ENCODE measurements at places on chromosomes 3 and 15. TPM values are rescaled to one million over a fixed set of nuclear protein-coding genes. Genes with fewer than 3 reads are reported as not detected.

Gene UTS2B
- polyA plus RNA-seq = not detected

Gene NEK10
- polyA plus RNA-seq = 3.3 TPM

Gene HESX1
- polyA plus RNA-seq = 1.6 TPM

Gene SNAPC5
- 35.0 TPM for polyA plus RNA-seq

Gene SLC2A2
- not detected for polyA plus RNA-seq

Gene CCR8
- polyA plus RNA-seq = not detected

Gene ZMYND10
- polyA plus RNA-seq = 1.3 TPM

Gene CCR9
- polyA plus RNA-seq = not detected

Gene A4GNT
- polyA plus RNA-seq = not detected

- H3K36me3 ChIP-seq = peaks cover 53% of the 10 kb centered on the region
- no peak overlapping the region for H3K27ac ChIP-seq
- no peak overlapping the region for H3K4me3 ChIP-seq
- H3K27me3 ChIP-seq = no peaks in the 10 kb centered on the region
- no peak for DNase-seq
These were observed 72.4 kb downstream of the SENP2 start for GRCh38 chr3:185658504-185658912.

DNA sequence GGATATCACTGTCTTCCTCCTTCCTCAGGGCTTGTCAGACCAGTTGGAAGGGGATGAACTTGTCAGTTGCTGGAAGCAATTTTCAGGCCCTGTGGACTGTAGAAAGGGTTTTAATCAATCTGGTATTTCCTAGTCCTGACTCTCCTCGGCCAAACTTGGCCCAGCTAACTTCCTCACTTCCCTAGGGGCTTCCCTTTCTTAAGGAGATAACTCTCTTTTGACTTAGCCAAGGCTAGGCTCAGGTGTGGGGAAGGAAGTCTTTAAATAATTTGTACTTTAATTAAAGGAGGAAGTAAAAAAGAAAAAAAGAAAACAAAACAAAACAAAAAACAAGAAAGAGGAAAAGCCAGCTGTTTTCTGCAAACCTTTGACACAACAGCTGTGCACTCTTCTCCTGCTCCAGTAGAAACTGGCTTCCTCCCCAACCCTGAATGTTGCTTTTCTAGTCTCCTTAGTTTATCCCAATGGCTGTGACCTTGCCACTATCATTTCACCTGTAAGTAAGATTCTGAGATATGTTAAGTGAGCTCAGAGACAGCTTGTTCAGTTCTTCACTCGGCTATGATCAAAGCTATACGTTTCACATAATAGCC is 53.0 kb upstream of the ST3GAL6 start:
- no peak overlapping the region for H3K4me3 ChIP-seq
- no peak overlapping the region for H3K27ac ChIP-seq
- H3K4me1 ChIP-seq = peaks cover 5% of the 10 kb centered on the region
- H3K27me3 ChIP-seq = no peaks in the 10 kb centered on the region
- H3K36me3 ChIP-seq = no peaks in the 10 kb centered on the region

DNA sequence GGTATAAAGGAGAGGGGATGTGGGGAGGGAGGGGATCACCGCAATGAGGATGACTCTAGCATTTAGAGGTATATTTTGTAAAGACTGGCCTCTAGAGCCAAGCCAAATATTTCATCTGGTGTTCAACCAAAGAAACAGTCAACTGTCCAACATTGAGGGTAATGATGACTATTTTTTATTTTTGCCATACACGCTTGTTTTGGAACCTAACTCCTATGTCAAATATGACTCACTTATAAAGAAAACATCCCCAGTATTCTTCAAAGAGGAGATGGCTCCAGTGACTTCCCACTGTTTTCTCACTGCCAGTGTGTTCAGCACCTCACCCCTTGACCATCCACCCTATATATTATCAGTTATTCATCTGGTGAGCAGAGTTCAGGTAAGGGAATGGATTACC is 77.3 kb downstream of the WNT5A start:
- H3K36me3 ChIP-seq = no peaks in the 10 kb centered on the region
- H3K27me3 ChIP-seq = no peaks in the 10 kb centered on the region
- peaks cover 3% of the 10 kb centered on the region for H3K4me1 ChIP-seq
- no peak overlapping the region for H3K4me3 ChIP-seq
- DNase-seq = no peak

DNA sequence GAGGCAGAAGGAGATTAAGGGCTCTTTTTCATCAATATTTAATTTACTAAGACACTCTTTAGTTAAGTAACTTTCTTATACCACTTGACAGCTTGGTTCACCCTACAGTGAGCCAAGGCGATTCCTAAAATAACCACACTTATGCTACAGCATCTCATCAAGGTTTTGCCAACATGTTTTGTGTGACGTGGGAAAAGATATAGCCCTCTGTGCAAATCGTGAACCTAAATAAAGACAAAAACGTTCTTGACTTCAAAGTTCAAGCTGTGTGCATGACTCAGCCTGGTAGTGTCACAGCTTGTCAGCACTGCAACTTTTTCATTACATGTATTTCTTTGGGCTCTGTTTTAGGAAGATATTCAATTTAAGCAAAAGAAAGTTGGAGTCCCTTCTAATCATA is 297.0 kb upstream of the EPHA3 start:
- no peak for DNase-seq
- H3K27me3 ChIP-seq = no peaks in the 10 kb centered on the region
- H3K27ac ChIP-seq = no peak overlapping the region
- H3K4me1 ChIP-seq = no peaks in the 10 kb centered on the region
- no peak overlapping the region for H3K4me3 ChIP-seq

DNA sequence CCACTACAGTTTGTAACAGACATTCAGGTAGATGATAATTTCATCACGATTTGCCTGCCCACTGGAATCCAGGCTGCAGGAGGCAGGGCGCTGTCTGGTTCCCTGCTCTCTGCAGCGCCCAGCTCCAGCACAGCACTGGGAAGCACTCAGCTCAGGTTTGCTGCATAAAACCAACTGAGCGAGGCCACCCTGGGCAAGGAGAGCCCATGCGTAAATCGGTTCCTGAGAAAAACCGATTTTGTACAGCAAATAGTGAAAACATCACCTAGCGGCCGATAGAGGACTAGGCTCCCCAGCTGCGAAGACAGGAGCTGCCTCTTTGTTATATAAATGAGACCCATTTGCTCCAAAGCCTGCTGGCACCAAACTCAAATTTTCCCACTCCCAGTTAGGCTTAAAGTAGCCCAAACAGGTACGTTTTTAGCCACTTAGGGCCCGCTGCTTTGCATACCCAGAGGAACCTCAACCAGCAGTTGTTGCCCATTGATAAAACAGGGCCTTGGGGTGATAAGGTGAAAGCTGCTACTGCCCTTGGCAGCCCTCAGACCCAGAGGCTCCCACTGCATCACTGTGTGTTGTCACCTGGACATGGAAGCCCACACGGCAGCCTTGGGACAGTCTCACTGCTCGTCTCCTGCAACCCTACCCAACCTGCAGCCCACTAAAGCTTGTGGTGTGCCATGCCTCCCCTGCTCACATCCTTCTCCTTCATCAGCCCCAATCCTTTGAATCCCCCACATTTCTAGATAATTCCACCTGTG is 47.5 kb downstream of the ALDH1L1 start:
- H3K4me3 ChIP-seq = no peak overlapping the region
- H3K36me3 ChIP-seq = no peaks in the 10 kb centered on the region

- DNase-seq = peak; percentile 43
- H3K36me3 ChIP-seq = no peaks in the 10 kb centered on the region
- no peaks in the 10 kb centered on the region for H3K27me3 ChIP-seq
- no peak overlapping the region for H3K27ac ChIP-seq
- H3K4me1 ChIP-seq = no peaks in the 10 kb centered on the region
- no peak overlapping the region for H3K4me3 ChIP-seq
These were observed 21.9 kb downstream of the AKAP13 start for GRCh38 chr15:85402195-85402881.

- no peak overlapping the region for H3K4me3 ChIP-seq
- H3K4me1 ChIP-seq = no peaks in the 10 kb centered on the region
- H3K36me3 ChIP-seq = no peaks in the 10 kb centered on the region
- no peaks in the 10 kb centered on the region for H3K27me3 ChIP-seq
These were observed 34.4 kb upstream of the PTPRG start for GRCh38 chr3:61527011-61527410.

DNA sequence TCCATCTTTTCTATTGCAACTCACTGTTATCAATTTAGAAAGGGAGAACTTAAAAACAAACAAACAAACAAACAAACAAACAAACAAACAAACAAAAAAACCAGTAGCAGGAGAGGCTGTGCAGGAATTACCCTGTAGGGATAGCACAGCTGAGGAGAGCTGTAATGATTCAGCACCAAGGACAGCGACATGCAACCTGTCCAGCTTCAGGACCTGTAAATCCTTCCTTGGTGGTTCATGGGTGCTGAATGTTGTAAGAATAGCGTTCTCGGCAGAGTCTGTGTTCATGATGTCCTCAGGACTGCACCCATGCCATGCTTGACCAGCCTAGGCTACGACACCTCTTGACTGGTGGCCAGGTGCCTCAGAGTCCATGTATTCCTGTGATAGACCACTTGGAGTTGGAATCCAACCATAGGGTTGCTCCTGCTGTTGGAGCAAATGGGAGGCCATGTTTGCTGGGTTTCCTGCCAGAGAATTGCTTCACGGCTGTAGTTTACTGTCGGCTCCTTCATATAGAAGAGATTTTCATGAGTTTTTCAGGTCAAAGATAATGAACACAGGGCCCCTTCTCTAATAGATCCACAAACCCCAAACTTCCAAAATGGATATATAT is 65.9 kb downstream of the CACNA2D3 start:
- no peak overlapping the region for H3K4me3 ChIP-seq
- DNase-seq = peak; percentile 85
- H3K36me3 ChIP-seq = no peaks in the 10 kb centered on the region
- H3K4me1 ChIP-seq = no peaks in the 10 kb centered on the region

DNA sequence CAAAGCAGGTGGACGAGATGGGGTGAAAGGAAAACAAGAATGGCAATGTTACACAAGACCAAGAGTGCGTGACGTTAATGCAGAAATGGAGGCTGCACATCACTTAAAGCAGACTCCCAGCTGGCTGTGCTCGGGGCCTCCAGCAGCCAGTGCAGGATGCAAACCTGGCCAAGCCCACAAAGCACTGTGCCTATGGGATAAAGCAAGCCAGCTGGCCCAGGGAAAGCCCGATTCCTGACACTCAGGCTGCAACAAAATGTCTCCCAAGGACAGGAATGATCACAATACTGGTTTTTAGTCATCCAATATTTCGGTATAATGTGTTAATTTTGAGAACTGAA is 86.2 kb downstream of the SEC22A start:
- no peaks in the 10 kb centered on the region for H3K27me3 ChIP-seq
- no peak overlapping the region for H3K27ac ChIP-seq
- no peak overlapping the region for H3K4me3 ChIP-seq
- no peaks in the 10 kb centered on the region for H3K4me1 ChIP-seq
- H3K36me3 ChIP-seq = no peaks in the 10 kb centered on the region

GRCh38 chr3:14125193-14126016 is 553 bp downstream of the TMEM43 start:
- DNase-seq = peak; percentile 83
- peaks cover 21% of the 10 kb centered on the region for H3K4me1 ChIP-seq
- peaks cover 49% of the 10 kb centered on the region for H3K36me3 ChIP-seq
- H3K27ac ChIP-seq = peak overlapping the region; percentile 98
- no peaks in the 10 kb centered on the region for H3K27me3 ChIP-seq

- no peak for DNase-seq
- H3K36me3 ChIP-seq = no peaks in the 10 kb centered on the region
- H3K4me1 ChIP-seq = peaks cover 21% of the 10 kb centered on the region
- H3K27me3 ChIP-seq = no peaks in the 10 kb centered on the region
These were observed 36.0 kb downstream of the SLC25A26 start for GRCh38 chr3:66256806-66257205.

- no peaks in the 10 kb centered on the region for H3K36me3 ChIP-seq
- DNase-seq = no peak
- H3K27me3 ChIP-seq = peaks cover 10% of the 10 kb centered on the region
- H3K4me3 ChIP-seq = no peak overlapping the region
- no peak overlapping the region for H3K27ac ChIP-seq
These were observed 97.4 kb upstream of the KLF13 start for GRCh38 chr15:31228980-31229826.

GRCh38 chr3:32195995-32196540 is 42.4 kb upstream of the CMTM8 start:
- no peak overlapping the region for H3K27ac ChIP-seq
- DNase-seq = no peak
- H3K36me3 ChIP-seq = no peaks in the 10 kb centered on the region
- H3K4me1 ChIP-seq = peaks cover 9% of the 10 kb centered on the region
- H3K4me3 ChIP-seq = no peak overlapping the region

- H3K36me3 ChIP-seq = peaks cover 6% of the 10 kb centered on the region
- no peak overlapping the region for H3K4me3 ChIP-seq
- no peak for DNase-seq
These were observed 29.1 kb downstream of the AAGAB start for GRCh38 chr15:67225336-67225735.

- DNase-seq = no peak
- peaks cover 4% of the 10 kb centered on the region for H3K27me3 ChIP-seq
- H3K27ac ChIP-seq = no peak overlapping the region
- H3K4me3 ChIP-seq = no peak overlapping the region
- no peaks in the 10 kb centered on the region for H3K4me1 ChIP-seq
- no peaks in the 10 kb centered on the region for H3K36me3 ChIP-seq
These were observed 25.7 kb downstream of the PCOLCE2 start for GRCh38 chr3:142863010-142863817.

DNA sequence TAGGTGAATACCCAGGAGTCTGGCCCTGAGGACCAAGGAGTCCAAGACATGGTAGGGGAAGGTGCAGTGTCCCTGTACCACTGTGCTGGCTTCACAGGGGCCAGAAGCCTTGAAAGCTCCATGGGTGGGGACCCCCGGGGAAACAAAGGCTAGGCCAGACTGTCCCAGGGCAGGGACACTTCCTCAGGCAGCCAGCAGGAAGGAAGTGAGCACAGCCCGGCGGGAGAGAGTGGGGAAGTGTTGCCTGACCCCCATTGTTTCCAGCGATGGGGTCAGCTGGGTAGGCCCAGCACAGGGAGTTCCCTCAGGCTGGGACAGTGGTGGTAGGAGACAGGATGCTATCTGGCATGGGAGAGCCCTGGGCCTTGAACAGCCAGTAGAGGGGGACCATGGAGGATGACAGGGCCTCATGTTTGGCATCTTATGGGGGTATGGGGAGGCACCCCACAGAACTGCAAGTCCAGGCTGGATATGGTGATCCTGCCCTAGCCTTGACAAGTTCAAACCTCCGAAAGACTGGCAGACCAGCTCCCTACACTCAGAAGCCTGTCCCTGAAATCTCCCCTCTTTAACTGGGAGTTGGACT is 1.2 kb upstream of the HYAL2 start:
- H3K4me3 ChIP-seq = no peak overlapping the region
- H3K27ac ChIP-seq = peak overlapping the region; percentile 96
- H3K4me1 ChIP-seq = peaks cover 69% of the 10 kb centered on the region
- DNase-seq = peak; percentile 64
- no peaks in the 10 kb centered on the region for H3K27me3 ChIP-seq

- no peak overlapping the region for H3K27ac ChIP-seq
- no peak for DNase-seq
- no peaks in the 10 kb centered on the region for H3K36me3 ChIP-seq
- no peak overlapping the region for H3K4me3 ChIP-seq
- H3K4me1 ChIP-seq = peaks cover 27% of the 10 kb centered on the region
These were observed 37.5 kb downstream of the TPM1 start for GRCh38 chr15:63079947-63080626.

All from muscle of leg (tissue), 16 donors.